Lung (tissue), 17 donors: ENCODE measurements at places on chromosomes 2 and 18.

DNA sequence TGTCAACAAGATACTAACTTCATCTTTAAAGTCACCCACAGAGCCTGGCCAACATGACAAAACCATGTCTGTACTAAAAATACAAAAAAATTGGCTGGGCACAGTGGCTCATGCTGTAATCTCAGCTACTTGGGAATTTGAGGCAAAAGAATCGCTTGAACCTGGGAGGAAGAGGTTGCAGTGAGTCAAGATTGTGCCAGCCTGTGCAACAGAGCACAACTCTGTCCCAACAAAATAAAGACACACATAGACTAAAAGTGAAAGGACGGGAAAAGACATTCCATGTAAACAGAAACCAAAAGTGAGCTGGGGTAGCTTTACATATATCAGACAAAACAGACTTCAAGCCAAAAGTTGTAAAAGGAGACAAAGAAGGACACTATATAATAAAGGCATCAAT lies 34.8 kb downstream of the USP34 start:
- DNase-seq: no peak

GRCh38 chr2:163698857-163699256 lies 37.0 kb downstream of the FIGN start:
- no peak for DNase-seq

- peak; percentile 11 for DNase-seq
These were observed 141.0 kb downstream of the NR4A2 start for GRCh38 chr2:156191527-156191926.

DNA sequence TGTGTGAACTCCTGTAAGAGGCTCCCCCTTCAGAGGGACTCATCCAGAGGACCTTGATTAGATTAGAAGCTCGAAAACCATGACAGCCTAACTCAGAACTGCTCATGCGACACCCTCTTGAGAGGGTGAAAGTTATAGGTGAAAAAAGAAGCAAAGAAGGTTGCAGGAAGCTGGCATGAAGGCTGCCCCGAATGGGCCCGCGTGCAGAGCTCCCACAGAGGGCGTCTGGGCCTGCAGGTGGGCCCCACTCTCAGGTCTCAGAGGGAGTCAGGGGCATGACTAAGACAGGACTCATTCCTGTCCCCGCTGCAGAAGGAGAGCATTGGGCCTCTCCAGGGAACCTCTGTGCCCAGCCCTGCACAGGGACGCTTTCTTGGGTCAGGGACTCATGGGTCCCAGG lies 235.4 kb downstream of the EIPR1 start:
- DNase-seq: no peak

DNA sequence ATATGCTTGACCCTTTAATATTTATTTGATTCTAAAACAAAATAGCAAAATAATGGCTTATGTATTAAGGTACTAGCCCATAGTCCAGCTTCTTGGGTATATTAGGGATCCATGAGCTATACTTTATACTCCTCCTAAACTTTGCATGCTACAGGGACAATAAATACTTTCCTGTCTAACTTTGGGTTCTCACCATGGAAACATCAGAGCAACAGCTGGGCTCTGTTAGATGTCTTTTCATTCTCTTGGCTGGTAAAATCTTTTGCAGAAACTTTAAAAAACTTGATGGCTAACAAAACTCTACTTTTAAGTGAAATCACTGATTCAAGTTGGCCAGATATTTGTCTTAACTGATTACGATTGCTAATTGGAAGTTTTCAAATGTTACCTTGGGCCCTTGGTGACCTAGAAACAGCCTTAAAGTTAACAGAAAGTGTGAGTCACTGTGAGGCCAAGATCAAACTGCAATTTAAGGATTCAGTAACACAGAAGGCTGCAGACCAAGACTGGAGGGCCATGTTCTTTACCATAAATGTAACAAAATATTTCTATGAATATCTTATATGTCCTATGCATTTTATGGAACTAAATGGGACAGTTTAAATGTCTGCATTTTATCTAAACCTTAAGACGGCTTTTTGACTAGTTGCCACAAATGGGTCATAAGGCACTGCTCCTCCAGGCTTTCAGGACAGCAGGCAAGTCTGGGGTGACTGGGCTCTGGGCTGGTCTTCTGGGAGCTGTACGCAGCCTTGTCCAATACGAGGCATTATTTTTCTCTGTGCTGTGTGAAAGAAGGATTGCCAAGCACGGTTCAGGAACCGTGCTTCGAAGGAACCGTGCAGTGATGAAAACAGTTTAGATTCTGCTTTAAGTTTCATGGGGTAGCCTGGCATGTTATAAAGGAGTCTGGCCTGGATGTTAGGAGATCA lies 188.5 kb downstream of the TPGS2 start:
- peak; percentile 85 for DNase-seq

- DNase-seq: no peak
These were observed 11.8 kb downstream of the CRACDL start for GRCh38 chr2:98924038-98924830.

- DNase-seq: no peak
These were observed 3.3 kb downstream of the CHRNA1 start for GRCh38 chr2:174760845-174761473.
